ENCODE measurements at places on chromosomes 6 and 20.

GRCh38 chr20:48897305-48898010, 24.1 kb upstream of the ARFGEF2 start:
- DNase-seq, result no peak

GRCh38 chr6:116446399-116446798, 14.8 kb upstream of the CALHM6 start:
- no peak for DNase-seq

- DNase-seq, result no peak
Observed at GRCh38 chr6:71902261-71902660, 15.9 kb downstream of the RIMS1 start.

DNA sequence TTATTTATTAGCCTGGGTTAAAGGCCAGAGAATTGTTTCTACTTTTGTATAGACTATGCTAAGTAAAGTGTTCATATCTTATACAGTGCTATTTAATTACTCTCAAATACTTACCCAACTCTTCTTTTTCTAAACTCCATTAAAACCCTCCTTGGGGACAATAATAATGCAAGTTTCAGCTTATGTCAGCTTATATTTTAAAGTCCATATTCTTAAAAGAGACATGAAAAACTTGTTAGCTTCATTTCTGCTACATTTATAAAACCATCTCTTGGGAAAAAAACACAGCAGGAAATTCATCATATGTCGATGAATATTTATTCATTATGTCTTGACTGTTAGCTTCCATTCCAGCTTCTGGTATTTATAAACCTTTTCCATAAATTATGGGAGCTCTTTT, 71.9 kb upstream of the SDHAF4 start:
- DNase-seq, result no peak

GRCh38 chr20:42611889-42612837, 577.5 kb downstream of the PTPRT start:
- peak; percentile 20 for DNase-seq

DNA sequence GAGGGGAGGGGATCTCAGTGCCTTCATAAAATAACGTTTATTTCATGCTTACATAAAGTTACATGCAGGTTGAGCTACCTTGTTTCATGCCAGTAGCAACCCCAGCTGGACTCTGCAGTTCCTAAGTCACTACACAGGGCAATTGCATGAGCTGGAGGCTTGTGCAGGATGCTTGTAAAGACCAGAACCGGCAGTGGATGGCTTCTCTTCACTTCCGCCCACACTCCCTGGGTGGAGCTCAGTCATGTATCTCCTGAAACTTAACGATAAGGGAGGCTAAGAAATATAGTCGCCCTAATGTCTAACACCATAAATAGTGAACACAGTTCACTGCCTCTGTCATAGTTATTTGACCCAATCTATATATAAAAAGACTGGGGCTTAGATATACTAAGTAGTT, 99.4 kb upstream of the RAB32 start:
- no peak for DNase-seq

Measured in umbilical cord (tissue), 2 donors.